Fibroblast of mammary gland (primary cell): ENCODE measurements at places on chromosomes 6 and 20.
A peak's percentile ranks its signal among the peaks of the same experiment; 100 is the strongest.

DNA sequence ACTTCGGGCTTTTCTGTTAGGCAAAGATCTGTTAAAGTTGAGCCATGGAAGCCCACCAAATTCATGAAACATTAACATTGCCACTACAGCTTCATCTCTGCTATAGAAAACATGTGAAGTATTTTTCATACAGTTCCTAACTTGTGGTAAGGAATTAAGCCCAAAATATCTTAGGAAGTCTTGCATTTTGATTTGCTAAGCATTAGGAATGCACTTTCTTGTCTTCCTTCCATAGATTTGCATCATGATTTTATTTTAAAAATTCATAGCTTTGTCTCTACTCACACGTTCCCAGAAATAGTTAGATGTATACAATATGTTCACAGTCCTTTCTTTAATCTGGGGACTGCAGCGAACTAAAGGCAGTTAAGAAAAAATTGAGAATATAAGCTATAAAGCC lies 325.6 kb downstream of the CENPW start:
- no peak for DNase-seq

- peak; percentile 62 for DNase-seq
Measured at GRCh38 chr6:158284007-158284875, 28.0 kb upstream of the TULP4 start.

GRCh38 chr20:62797671-62798532 lies 1.6 kb downstream of the MRGBP start:
- no peak for DNase-seq

GRCh38 chr20:54474046-54474445 lies 1.3 kb upstream of the DOK5 start:
- no peak for DNase-seq
